ENCODE measurements at places on chromosomes 1 and 21.

DNA sequence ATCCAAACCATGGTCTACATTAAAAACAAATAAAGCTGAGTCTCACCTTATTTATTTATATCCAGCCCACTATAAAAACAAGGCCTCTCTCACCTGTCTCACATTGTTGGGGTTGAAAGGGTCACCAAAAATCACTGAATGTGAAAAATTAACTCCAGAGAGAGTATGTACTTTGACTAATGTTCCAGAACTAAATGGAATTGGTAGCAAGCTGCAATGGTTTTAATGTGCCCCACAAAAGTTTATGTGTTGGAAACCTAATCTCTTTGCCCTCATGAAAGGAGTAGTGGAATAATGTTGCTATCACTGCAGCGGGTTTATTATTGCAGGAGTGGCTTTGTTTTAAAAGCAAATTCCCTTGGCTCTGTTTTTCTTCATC is 230.3 kb downstream of the LTN1 start:
- DNase-seq: no peak

GRCh38 chr1:178004926-178005391 is 35.1 kb upstream of the SEC16B start:
- DNase-seq: peak; percentile 27

DNA sequence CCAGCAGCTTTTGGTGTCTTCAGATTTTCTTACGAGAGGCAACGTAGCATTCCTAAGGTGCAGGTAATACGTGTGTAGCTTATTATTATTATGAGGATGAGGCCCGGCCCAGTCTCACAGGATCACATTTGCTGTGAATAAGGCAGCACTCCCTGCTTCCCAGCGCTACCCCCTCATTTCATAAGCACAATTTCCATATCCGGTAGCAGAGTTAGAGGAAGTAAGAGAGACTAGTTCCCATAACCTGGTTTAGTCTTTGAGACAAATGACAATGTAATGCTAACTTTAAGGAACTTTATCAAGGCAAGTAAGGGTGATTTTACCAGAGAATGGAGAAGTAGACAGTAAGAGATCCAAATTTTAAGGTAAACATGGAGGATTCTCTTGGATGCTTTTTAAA is 14.6 kb upstream of the LMO4 start:
- DNase-seq: no peak

DNA sequence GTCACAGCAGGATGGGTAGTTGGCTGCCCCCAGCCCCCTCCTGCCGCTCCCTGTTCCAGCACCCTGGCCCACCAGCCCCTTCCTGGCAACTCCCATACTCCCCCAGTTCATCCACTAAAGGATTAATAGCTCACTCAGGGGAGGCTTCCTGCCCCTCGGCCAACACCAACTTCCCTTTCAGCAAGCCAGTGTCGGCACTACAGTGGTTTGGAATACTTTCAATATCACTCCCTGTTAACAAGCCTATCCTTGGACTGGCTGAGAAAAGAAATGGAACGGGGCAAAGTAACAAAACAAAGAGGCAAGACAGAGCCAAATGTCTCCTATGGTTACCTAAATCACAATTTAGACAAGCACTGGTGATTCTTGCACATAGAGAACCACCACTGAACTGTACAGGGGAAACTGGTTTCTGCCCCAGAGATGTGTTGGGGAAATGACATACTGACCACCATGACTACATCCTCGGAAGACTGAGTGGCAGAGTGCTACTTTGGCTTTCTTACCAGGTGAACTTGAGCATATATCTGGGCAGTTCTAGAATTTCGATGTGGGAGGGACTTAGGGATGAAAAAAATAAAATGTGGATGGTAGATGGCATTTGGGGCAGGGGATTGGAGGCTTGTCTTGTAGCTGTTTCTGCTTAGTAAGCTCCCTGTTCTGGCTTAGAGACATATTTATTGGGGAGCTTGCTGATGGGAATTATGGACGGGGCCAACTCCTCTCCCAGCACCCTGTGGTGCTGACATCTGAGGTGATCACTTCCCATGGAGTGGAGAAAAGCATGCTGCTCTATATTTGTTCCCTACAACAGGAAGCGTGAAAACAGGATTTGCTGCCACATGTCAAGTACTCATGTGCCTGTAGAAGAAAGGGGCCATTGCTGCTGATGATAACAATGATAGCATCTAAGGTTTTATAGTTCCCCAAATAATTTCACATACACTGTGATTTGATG is 7.1 kb upstream of the CAPN2 start:
- DNase-seq: peak; percentile 53

GRCh38 chr1:7366955-7367665 is 404.0 kb upstream of the VAMP3 start:
- no peak for DNase-seq

DNA sequence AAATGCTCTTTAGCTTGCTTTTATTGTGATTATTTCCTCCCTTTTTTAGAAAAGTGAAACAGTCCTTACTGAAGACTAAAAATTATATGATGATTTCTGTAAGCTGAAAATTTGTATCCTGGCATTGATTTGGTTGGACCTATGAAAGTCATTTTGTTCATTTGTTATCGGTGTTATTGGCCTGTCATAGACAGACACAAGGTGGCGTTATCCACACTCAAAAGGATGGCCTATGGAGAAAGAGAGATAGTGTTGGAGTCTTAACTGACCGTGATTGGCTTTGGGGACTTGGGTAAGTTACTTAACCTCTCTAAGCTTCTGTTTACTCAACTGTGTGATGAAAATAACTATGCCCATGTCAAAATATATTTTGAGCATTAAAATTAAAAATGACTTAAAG is 203.6 kb upstream of the CHODL start:
- DNase-seq: peak; percentile 73

DNA sequence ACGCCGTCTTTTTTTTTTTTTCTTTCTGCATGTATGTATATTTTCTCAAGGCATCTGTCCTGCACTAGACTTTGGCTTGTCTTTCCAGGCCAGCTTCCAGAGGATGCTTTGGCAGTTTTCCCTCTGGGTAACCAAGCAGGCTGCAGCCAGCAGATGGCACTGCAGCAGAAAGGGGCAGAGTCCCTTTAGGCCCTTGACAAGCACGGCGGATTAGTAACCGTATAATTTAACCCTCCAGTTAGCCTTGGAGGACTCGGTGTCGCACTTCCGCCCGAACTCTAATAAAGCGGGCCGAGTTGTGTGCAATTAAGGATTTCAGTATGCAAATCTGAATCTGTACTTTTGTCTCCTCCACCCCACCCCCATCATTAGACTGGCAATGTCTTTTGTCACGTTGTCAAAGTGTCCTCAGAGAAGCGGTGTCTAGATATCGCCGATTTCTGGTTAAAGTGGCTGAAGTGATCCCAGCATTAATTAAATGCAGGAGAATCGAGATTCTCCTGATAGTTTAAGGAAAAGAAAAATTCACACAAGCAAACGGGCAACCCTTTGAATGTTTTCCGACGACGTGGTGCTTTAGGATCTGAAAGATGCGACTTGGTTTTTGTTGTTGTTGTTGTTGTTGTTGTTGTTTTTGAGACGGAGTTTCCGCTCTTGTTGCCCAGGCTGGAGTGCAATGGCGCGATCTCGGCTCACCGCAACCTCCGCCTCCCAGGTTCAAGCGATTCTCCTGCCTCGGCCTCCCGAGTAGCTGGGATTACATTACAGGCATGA is 1.1 kb upstream of the TMEM167B start:
- DNase-seq: peak; percentile 47

GRCh38 chr1:10726355-10726754 is 70.1 kb downstream of the CASZ1 start:
- DNase-seq: peak; percentile 43

- DNase-seq: no peak
Measured at GRCh38 chr1:51899022-51899421, 20.5 kb upstream of the NRDC start.

DNA sequence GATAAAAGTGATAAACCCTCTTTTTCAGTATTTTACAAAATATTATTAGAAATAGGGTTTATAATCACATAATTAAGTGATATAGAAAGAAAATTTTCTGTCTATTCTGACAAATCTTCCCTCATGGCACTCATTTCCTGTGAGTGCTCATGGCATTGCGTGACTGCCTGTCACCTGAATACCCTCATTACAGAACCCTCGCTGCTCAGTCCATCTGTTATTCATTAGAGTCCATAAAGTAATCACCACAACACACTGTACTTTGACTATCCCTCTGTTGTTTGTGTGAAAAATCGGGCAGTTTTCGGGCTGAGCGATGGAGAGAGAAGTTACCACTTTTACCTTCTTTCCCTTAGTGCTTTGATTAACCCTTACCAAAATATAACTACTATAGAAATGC is 100.4 kb upstream of the BRINP3 start:
- no peak for DNase-seq

DNA sequence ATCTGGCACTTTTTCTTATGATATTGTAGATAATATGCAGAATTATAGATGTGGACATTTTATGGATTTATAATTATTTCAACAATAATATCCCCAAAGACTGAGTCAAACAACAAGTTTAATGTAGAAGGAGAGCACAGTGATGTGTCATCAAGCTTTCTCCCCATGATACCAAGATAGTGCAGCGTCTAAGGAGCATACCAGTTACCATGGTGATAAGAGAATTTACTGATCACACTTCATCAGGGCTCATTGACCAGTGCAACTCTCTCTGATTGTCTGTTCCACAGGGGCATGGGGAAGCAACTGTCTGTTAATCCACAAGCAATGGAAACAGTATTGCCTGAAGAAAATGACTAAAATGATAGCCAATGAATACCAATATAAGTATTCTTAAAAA is 209.6 kb upstream of the DPYD start:
- no peak for DNase-seq

- DNase-seq: peak; percentile 30
Measured at GRCh38 chr1:192506741-192507155, 68.8 kb upstream of the RGS1 start.

DNA sequence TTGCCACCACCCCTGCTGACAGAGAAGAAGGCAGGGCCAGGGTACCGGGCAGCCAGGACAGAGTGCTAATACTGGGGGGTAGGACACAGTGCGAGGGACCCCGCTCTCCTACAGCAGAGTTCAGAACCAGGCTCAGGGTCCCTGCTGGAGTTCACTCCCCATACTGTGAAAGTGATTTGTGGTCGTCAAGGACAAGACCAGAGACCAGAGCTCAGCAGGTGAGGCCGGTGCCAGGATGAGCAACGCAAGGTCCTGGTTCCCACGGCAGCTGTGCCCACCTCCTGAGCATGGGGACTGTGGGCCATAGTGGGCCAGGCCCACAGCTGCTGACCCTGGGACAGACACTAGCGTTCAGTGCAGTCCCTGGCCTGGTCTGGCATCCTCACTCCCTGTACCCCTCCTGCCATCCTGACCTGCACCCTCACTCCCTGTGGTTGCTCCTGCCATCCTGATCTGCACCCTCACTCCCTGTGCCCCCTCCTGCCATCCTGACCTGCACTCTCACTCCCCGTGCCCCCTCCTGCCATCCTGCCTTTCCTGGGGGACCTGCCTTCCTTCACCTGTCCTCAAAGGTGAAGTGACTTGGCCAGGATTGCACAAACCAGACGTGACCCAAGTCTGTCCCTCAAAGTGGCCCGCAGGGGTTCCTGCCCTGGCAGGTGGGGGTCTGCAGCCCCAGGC is 13.8 kb upstream of the PTTG1IP start:
- no peak for DNase-seq

DNA sequence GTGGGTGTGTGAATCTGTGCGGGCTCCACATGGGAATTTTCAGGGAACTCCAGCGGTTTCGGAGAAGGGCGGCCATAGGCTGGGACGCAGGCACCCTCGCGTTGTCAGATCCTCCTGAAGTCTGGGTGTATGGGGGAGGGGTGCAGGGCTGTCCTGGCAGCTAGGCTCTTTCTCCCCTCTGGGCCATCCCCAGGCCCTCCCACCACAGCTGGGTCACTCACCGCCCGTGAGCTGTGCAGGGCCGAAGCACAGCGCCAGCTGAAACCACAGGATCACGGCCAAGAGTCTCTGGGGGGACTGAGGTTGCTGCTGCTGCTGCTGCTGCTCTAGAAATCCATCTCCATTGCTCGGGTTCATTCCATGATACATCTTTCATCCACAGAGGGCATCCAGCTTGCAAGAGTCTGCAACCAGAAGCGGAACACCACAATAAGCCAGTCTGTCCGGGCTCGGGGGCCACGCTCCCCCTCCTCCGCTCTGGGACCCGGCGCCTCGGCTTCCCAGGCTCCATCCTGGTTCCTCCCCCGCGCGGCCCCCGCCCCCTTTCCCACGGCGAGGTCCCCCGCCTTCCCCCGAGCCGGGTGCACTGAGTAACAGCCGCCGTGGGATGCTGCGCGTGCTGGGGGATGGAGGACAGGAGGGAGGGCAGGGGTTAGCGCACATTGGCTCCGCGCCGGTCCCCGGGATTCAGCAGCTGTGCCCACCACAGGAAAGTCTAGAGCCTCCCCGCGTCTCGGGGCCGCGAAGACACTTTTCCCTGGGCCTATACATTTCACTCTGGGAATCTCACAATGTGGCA is 720 bp downstream of the SUSD4 start:
- no peak for DNase-seq

DNA sequence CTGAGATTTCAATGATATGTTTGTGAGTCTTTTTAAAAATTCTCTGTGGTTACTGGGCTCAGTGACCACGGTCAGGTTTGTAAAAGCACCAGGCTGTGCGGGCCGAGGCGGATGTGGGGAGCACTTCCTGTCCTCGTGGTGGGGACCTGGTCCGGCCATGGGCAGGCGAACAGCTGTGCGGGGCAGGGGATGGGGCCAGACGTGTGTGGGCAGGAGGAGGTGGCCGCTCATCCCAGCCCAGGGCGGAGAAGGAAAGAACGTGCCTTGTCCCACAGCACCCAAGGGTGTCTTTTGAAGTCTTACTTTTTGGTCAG is 5.2 kb upstream of the OXCT2 start:
- no peak for DNase-seq

- DNase-seq: peak; percentile 63
Measured at GRCh38 chr1:152758636-152759035, 811 bp downstream of the KPRP start.

GRCh38 chr21:46180778-46181391 is 3.4 kb downstream of the SPATC1L start:
- DNase-seq: no peak

DNA sequence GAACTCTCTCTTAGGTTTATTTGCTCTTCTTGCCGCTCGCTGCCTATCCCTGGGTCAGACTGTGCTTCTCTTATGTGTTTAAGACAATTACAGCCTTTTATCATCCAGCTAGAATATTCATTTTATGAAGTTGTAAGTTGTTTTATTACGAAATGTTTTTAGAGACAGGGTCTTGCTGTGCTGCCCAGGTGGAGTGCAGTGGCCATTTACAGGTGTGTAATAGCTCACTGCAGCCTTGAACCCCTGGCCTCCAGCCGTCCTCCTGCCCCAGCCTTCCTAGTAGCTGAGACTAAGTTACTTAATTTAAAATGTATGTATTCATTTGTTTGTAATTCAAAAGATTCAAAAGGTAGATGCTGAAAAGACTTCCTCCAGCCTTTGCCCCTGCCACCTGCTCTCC is 99.0 kb upstream of the KIF26B start:
- DNase-seq: no peak

All from MCF 10A (cell line).